Stimulated activated CD4-positive, alpha-beta T cell treated with anti-CD3 and anti-CD28 coated beads, TNF-alpha, amount 100 ng/mL, for 4 hours (primary cell): ENCODE measurements at places on chromosomes 6 and 20.
A peak's percentile ranks its signal among the peaks of the same experiment; 100 is the strongest.

DNA sequence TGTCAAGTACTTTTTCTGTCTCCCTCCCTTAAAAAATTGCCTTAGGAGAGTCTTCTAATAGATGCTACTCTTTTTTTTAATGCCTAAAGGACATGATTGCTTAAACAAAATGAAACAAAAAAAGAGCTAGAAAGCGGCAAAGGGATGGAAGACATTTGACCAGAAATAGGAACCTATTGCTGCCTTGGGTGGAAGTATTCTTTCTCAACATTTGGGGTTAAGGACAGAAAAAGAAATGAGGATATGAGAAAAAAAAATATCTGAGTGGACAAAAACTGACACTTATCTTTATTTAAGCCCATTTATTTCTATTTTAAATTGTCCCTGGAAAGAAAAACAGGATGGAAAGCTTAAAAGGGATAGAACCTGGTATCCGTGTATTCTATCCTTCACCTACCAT, 664.9 kb upstream of the CITED2 start:
- DNase-seq = no peak

GRCh38 chr6:90885611-90886056, 298.8 kb upstream of the MAP3K7 start:
- DNase-seq = no peak

GRCh38 chr20:20799716-20800312, 87.4 kb upstream of the RALGAPA2 start:
- no peak for DNase-seq

GRCh38 chr6:43584892-43585570, 9.0 kb downstream of the POLH start:
- DNase-seq = no peak

DNA sequence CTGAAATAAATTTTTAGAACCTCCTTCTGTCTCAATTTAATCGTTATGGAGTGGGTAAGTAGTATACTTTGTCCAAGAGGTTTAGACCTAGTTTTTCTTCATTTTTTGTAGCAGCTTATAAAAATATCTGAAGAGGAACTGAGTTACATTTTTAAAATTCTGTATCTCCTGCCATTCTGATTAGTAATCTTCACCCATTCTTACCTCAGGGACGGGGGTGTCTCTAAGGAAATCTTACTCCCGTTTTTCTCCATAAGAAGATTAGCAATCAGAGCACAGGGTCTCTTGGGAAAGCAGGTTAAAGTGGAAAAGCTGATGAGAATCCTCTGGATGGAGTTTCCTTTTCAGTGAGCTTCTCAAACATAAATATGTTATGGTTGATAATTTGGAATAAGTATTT, 259.3 kb upstream of the FAM83B start:
- DNase-seq = no peak

GRCh38 chr6:166830185-166830890, 126.0 kb downstream of the RNASET2 start:
- DNase-seq = no peak

DNA sequence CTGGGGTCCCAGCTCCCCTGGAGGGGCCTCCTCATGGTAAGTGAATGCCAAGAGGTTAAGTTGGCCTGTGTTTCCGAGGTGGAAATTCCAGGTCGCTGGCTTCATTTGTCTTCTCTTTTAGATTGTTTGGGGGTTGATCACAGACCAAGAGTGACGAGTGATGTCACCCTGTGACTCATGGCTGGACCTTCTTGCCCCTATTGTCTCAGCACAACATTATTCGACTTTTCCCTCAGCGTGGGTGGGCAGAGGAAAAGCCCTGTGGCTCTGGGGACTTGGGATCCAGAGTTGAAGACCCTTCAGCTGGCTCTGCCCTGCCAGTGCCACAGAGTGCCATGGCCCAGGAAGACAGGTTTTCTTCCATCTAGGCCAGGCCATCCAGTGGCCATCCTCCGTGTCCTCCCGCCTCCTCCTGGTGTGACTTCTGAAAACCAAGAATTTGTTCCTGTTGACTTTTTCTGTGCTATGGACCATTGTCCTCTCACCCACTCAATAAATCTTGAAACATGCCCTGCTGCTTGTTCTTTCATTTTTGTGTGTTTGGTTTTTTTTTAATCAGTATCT, 15.4 kb upstream of the SNHG17 start:
- DNase-seq = no peak

DNA sequence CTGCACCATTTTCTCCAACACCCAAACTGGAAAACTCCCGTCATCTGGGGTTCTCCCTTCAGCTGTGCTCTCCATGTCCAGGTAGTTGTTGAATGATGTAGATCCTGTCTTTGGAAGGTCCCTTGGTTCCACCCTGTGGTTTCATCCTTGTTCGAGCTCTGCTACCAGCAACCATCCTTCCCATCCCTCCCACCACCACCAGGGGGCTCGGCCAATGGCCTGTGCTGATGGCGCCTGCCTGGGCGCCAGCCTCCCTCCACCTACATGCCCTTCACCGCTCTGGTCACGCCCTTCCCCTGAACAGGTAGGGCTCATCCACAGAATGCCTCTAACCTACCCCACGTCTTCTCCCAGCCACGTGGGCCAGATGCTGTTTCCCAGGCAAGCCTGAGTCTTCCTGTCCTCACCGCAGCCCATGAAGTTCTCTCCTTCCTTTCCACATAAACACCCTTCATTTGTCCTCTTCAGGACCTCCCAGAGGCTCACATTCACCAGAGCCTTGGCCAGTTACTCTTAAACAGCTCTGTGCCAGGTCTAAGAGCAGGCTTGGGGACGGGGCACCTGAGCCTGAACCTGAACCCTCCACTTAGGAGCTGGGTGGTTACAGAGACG, 75.1 kb upstream of the DUSP22 start:
- DNase-seq = no peak

- peak; percentile 45 for DNase-seq
Observed at GRCh38 chr6:136723780-136724179, 68.5 kb downstream of the MAP3K5 start.

DNA sequence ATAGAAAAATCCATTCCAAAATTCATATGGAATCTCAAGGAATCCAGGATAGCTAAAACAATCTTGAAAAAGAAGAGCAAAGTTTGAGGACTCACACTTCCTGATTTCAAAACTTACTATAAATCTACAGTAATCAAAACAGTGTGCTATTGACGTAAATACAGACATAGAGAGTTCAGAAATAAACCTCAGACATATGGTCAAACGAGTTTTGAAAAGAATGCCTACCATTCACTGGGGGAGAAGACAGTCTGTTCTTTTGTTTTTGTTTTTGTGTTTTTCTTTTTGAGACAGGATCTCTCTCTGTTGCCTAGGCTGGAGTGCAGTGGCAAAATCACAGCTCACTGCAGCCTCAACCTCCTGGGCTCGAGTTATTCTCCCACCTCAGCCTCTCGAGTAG, 25.3 kb upstream of the PROKR2 start:
- no peak for DNase-seq

GRCh38 chr6:165543781-165544180, 119.3 kb downstream of the PDE10A start:
- no peak for DNase-seq

DNA sequence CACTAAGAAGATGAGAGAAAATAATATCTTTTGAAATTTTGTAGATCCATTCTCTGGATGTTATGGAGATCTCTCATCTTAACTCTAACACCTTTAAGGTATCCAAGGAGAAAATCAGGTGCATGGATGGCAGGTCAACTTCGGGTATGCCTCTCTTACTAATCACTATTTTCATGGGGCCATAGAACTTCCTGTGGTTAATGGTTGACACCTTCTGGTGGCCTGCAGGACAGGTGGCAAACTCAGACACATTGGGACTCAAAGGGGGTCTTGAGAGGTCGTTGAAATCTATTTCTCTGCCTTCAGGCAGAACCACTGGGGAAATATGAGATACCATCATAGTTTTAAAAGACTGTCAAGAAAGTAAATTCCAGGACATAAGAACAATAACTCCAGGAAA, 76.5 kb downstream of the ADAT2 start:
- DNase-seq = no peak

- no peak for DNase-seq
Observed at GRCh38 chr20:53916173-53916512, 154.3 kb downstream of the BCAS1 start.
